ENCODE measurements at places on chromosomes 4 and X. TPM values are rescaled to one million over a fixed set of nuclear protein-coding genes. Genes with fewer than 3 reads are reported as not detected.

DNA sequence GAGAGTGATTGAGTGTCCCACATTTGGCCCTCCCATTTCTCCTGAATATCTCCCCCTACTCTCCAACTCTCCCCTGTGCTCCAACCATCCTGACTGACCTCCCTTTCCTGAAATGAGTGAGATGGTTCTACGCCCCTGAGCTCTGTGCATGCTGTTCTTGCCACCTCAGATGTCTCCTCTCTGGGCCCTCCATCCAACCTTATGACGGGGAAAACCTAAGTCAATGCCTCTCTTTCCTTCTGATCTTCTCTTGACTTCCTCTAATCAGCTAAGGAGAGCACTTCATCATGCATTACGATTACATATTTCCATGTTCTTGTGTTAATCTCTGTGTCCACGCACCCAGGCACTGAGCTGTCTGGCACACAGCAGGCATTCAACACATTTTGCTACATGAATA lies 1.1 kb upstream of the TNIP3 start:
- H3K4me3 ChIP-seq, result no peak overlapping the region
- H3K27ac ChIP-seq, result no peak overlapping the region
- no peaks in the 10 kb centered on the region for H3K36me3 ChIP-seq
- DNase-seq, result no peak

DNA sequence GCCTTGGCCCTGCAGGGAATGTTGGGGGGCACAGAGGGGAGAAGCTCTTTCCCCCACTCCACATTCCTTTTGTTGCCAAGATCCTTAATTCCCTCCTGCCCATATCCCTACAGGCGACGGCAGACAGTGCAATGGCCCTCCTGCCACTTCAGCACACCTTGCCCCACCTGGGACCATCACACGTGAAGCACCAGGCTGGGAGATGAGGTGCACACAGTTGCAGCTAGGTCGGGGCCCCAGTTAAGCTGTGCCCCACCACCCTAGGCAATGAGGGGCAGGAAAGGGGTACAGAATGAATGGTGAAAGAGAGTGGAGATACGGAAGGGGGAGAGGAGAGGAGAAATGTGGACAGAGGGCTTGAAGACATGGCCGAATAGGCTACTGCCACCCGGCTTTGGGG lies 26.2 kb downstream of the NALF2 start:
- no peaks in the 10 kb centered on the region for H3K36me3 ChIP-seq
- no peak overlapping the region for H3K27ac ChIP-seq
- no peak for DNase-seq
- H3K4me1 ChIP-seq, result no peaks in the 10 kb centered on the region

IQCM gene
- total RNA-seq, result not detected

DNA sequence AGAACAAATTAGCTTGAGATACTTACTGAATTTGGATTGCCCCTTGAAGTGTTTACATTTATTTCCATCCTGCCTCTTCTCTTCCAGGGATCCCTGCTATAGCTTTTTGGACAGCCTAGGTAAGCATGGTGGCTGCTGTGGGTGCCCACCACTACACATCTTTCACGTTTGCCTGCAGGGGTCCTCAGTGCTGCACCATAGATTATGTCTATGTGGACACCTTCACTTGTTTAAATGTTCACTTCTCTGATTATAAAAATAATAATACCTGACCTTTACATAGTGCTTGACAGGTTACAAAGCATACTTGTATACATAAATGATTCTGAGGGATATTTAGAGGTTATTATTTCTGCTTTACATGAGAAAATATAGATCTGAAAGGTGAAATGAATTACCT lies 67.9 kb upstream of the SLC4A4 start:
- H3K27me3 ChIP-seq, result no peaks in the 10 kb centered on the region
- no peak overlapping the region for H3K27ac ChIP-seq

DNA sequence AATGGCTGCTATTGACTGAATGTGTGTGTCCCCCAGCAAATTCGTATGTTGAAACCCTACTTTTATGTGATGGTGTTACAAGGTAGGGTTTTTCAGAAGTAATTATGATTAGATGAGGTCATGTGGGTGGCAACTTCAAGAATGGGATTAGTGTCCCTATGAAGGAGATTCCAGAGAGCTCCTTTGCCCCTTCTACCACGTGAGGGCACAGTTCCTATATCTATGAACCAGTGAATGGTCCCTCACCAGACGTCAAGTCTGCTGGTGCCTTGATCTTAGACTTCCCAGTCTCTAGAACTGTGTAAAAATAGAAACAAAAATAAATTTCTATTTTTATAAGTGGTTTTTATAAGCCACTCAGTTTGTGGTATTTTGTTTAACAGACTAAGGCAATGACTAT lies 1137.6 kb upstream of the IGFBP7 start:
- H3K4me1 ChIP-seq, result no peaks in the 10 kb centered on the region
- no peak overlapping the region for H3K4me3 ChIP-seq
- DNase-seq, result no peak
- no peaks in the 10 kb centered on the region for H3K36me3 ChIP-seq

DNA sequence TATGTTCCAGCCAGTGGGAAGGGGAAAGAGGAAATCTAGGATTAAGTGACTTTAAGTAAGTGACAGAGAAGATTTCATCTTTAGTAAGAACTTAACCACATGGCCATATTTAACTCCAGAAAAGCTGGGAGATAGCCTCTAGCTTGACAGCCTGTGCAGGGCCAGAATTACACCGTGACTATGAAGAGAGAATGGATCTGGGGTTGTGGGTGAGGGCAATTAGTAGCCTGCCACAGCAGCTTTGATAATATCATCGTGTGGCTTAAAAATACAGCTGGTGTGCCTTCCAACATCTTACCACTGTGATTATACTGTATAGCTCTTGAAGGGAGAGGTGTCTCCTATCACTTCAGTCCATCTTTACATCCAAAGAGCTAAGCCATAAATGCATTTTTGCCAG lies 57.6 kb upstream of the TBC1D9 start:
- H3K4me1 ChIP-seq, result no peaks in the 10 kb centered on the region
- H3K36me3 ChIP-seq, result no peaks in the 10 kb centered on the region
- no peak for DNase-seq
- no peak overlapping the region for H3K4me3 ChIP-seq
- no peak overlapping the region for H3K27ac ChIP-seq

GRCh38 chrX:95893636-95894035 lies 791.0 kb upstream of the DIAPH2 start:
- no peaks in the 10 kb centered on the region for H3K4me1 ChIP-seq
- H3K4me3 ChIP-seq, result no peak overlapping the region
- no peaks in the 10 kb centered on the region for H3K36me3 ChIP-seq
- DNase-seq, result no peak

YIPF7 gene
- total RNA-seq, result not detected

LARP7 gene
- 39.3 TPM for total RNA-seq

GRCh38 chrX:16722481-16722880 lies 3.1 kb downstream of the SYAP1 start:
- DNase-seq, result no peak
- no peaks in the 10 kb centered on the region for H3K36me3 ChIP-seq
- H3K27me3 ChIP-seq, result no peaks in the 10 kb centered on the region
- no peaks in the 10 kb centered on the region for H3K4me1 ChIP-seq
- no peak overlapping the region for H3K27ac ChIP-seq
- H3K4me3 ChIP-seq, result no peak overlapping the region

GRCh38 chr4:119615068-119615719 lies 13.4 kb downstream of the PDE5A start:
- H3K4me3 ChIP-seq, result no peak overlapping the region
- H3K27me3 ChIP-seq, result no peaks in the 10 kb centered on the region
- H3K4me1 ChIP-seq, result no peaks in the 10 kb centered on the region
- no peak overlapping the region for H3K27ac ChIP-seq

GRCh38 chr4:21986307-21986706 lies 37.7 kb upstream of the KCNIP4 start:
- no peak overlapping the region for H3K4me3 ChIP-seq
- no peak for DNase-seq
- no peak overlapping the region for H3K27ac ChIP-seq
- no peaks in the 10 kb centered on the region for H3K27me3 ChIP-seq

DNA sequence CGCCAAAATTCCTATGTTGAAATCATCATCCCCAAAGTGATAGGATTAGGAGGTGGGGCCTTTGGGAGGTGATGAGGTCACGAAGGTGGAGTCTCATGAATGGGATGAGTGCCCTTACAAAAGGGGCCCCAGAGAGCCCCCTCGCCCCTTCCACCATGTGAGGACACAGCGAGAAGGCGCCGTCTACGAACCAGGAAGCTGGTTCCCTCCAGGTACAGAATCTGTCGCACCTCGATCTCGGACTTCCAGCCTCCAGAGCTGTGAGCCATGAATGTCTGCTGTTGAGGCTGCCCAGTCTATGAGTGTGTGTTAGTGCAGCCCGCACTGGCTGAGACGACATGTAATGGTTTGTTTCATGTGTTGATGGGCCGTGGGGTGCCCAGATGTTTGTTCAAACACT lies 60.3 kb downstream of the PRKX start:
- no peaks in the 10 kb centered on the region for H3K27me3 ChIP-seq
- H3K36me3 ChIP-seq, result no peaks in the 10 kb centered on the region
- DNase-seq, result no peak
- H3K4me3 ChIP-seq, result no peak overlapping the region
- H3K4me1 ChIP-seq, result no peaks in the 10 kb centered on the region
- no peak overlapping the region for H3K27ac ChIP-seq

- H3K27me3 ChIP-seq, result no peaks in the 10 kb centered on the region
- H3K27ac ChIP-seq, result no peak overlapping the region
- H3K4me3 ChIP-seq, result no peak overlapping the region
- no peaks in the 10 kb centered on the region for H3K36me3 ChIP-seq
- no peak for DNase-seq
Observed at GRCh38 chr4:39476187-39476895, 17.5 kb downstream of the LIAS start.

UNC5C gene
- 6.2 TPM for total RNA-seq

- H3K36me3 ChIP-seq, result no peaks in the 10 kb centered on the region
- no peak for DNase-seq
- no peak overlapping the region for H3K4me3 ChIP-seq
- H3K4me1 ChIP-seq, result no peaks in the 10 kb centered on the region
- H3K27me3 ChIP-seq, result no peaks in the 10 kb centered on the region
- no peak overlapping the region for H3K27ac ChIP-seq
Observed at GRCh38 chr4:162838671-162839070, 328.0 kb downstream of the NAF1 start.

Measured in breast epithelium (tissue), 4 donors.